ENCODE measurements at places on chromosomes 1 and 21. TPM values are rescaled to one million over a fixed set of nuclear protein-coding genes. Genes with fewer than 3 reads are reported as not detected.

DNA sequence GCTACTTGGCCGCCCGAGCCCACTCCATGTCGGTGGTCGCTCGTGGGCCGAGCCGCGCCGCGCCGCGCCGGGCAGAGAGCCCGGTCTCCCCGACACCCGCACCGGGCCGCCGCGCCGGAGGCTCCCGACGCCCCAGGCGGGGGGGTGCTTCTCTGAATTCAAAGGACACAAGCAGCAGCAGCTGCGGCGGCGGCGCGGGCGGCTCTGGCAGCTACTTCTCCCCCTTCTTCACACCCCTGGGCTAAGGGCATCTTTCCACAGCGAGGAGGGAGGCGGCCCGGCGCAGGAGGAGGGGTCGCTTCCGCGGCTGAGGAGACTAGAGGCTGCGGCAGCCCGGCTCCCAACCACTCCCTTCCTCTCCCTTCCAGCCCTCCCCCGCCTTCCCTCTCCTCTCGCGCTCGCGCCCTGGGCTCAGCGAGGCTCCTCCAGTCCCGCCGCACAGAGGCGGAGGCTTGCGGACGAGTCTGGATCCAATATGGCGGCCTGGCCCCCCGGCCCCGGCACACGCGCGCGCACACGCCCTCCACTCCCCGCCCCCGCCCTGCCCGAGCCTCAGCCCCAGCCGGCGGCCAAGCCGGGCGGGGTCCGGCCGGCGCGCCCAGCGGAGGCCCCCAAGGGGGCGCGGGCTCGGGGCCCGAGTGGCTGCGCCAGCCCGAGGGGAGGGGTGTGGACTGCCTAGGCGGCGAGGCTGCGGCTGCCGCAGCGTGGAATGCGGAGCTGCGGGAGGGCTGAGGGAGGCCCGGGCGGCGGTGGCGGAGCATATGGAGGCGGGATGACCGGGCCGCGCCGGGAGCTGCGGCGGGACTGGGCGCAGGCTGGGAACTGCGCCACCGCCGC, at the start of gene CDC42BPA:
TSS of gene CDC42BPA (minus strand) at position 477 of the 837 bp plus-strand sequence. CDS start 1,310 bp downstream, outside the sequence.
- DNase-seq = peak; percentile 72

KCNA3 gene
- 20.0 TPM for total RNA-seq

- no peak for DNase-seq
Measured at GRCh38 chr1:8354038-8354437, 36.1 kb downstream of the SLC45A1 start.

DNA sequence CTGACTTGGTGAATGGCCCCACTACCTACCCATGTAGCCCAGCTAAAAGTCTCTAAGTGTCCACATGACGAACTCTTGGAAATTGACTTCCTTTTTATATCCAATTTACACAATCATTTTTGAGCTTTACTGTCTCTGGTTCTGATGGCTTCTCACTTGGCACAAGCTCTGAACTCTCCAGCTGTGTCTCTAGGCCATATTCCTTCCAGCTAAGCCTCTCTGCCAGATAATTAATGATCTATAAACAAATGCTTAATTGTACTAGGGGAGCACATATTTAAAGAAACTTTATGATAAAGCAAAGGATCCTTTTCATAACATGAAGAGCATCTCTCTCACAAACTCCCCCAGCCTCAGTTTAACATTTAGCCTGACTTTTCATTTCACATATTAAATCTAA, 16.3 kb upstream of the BEND5 start:
- no peak for DNase-seq

DNA sequence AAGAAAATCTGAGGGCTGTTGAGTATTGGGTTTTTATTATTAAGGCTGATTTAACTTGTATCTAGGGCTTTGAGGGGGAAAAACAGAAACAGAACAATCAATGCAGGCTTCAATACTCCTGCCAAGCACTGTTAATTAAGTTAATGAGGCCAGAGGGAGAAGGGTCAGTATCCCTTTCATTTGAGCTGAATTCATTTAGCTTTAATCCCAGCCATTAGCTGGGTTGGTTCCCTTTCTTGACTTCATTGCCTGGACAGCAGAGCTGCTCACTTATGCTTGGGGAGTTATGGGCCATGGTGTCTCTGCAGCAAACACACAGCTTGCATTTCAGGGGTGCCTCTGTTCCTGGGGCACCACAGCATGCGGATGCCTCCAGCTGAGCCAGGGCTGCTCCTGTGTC, 16.3 kb downstream of the TLR5 start:
- DNase-seq = no peak

EPHB2 gene
- total RNA-seq = not detected

- no peak for DNase-seq
Measured at GRCh38 chr1:94974824-94975223, 47.9 kb upstream of the CNN3 start.

GRCh38 chr1:110482662-110483307, 31.8 kb downstream of the PROK1 start:
- no peak for DNase-seq
